ENCODE measurements at places on chromosomes 16 and 17.

DNA sequence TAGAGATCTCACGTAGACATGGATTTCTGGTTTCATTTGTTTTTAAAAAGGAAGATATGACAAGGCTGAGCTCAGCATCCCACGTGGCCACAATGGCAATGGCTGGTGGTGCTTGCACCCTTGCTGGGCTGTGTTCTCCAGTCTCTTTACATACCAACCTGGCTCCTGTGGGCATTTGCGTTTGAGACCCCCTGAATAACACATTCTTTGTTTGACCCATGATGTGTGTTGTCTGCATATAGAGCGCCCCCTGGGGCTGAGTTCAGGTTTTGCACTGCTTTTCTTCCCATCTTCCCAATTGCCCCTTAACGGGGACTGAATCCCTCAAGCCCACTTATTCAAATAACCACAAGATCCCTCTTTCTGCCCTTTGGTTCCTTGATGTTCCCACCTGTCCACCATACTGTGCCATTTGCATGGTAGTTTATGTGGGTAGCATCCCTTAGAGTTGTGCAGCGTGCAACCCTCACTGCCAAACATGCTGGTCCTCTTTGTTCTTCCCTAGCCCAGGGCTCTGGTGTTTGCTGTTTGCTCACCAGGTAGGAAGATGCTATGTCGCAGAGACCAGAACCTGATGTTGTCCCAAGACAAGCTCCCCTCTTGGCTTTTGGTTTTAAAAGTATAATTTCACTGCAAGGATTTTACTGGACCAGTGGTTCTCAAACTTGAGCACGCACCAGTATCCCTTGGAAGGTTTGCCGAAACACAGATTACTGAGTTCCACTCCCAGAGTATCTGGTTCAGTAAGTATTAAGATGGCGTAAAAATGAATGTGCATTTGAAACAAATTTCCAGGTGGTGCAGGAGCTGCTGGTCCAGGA lies 38.5 kb upstream of the NKD1 start:
- DNase-seq, result peak; percentile 40

DNA sequence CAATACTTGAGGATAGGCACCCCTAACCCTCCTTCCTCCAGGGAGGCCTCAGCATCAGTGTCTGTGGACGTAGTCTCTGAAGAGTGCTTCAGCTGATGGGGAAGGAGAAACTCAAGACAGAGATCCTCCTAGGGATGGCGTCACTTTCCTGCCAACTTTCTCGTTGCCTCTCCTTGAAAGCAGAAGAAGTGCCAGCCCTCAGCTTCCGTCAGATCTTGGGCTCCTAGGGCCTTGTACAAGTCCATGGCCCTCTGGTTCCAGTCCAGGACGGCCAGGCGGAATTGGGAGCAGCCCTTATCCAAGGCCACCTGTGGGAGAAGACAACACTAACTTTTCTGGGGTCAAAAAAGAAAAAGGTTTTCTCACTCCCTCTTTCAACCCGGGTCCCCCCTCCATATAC lies 1.3 kb downstream of the SAT2 start:
- no peak for DNase-seq

DNA sequence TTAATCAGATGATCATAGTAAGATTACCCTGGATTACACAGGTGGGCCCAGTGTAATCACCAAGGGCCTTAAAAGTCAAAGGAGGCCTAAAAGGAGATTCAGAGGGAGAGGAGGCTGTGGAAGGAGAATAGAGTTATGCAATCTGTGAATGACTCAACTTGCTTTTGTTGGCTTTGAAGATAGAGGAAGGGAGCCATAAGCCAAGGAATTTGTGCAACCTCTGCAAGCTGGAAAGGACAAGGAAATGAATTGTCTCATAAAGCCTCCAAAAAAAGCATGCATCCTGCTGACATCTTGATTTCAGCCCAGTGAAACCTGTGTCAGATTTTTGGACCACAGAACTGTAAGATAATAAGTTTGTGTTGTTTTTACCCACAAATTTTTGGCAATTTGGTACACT lies 109.6 kb downstream of the CNTNAP4 start:
- no peak for DNase-seq

DNA sequence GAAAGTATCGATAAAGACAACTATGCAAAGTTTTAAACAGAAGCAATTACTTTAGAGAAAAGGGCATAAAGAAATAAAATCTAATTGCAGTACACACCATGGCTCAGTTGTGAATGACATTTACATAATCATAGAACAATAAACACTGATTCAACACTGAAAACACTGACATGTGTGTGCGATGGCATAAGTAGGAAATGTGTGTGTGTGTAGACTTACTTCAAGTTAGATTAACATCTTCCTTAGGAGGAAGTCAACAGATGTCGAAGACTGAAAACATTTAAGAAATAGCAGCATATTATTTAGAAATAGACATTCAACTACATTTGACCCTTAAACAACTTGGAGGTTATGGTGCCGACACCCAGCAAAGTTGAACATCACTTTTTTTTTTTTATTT lies 172.4 kb downstream of the STX8 start:
- no peak for DNase-seq

DNA sequence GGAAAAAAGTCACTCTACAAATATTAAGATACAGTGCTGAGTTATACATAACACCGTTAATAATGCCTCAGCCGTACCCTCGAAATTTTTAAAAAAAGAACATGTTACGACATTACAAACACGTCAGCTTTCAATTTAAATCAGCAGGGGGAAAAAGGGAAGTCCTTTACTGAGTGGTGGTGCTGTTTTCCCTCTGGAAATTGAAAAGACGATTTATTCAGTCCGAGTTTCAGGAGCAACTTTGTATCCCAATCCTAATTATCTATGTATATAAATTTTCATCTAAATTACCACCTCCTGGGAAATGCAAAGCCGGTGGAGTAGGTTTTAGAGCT lies 1.3 kb downstream of the NETO2 start:
- DNase-seq, result no peak

- no peak for DNase-seq
Observed at GRCh38 chr17:6755281-6755680, 565 bp upstream of the XAF1 start.

GRCh38 chr16:351804-352520 lies 561 bp downstream of the AXIN1 start:
- DNase-seq, result no peak

DNA sequence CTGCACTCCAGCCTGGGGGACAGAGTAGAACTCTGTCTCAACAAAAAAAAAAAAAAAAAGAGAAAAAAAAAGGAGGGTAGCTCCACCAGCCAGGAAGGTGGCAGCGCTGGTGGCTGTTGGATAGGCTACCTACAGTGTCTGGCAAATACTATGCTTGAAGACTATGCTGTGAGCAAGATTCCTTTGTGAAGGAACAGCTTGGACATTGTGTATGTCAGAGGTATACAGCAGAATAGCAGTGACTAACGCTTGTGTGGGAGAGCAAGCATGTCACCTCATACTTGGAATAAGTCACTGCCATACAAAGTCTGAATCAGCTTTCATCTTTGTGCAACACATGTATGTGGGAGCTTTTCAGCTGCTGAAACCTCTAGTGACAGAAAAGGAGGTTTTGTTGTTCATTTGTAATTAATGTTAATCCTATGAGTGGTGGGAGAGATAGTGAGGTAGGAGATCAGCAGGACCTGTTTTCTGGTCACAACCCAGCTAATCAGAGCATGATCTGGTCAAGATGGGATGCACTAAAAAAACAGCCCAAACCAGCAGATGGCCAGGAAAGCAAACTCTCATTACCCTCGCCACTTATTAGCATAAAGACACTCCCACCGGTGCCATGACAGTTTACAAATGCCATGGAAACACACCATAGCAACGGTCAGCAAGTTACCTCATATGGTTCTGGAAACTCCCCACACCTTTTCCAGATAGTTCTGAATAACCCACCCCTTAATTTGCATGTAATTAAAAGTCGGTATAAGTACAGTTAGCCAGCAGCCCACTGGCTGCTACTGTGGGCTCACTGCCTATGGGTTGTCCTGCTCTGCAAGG lies 6.8 kb upstream of the ITGAD start:
- DNase-seq, result peak; percentile 54

GRCh38 chr17:48544349-48545021 lies 424 bp downstream of the HOXB2 start:
- DNase-seq, result no peak

GRCh38 chr17:80517641-80518040 lies 27.0 kb upstream of the RPTOR start:
- DNase-seq, result no peak

All from HCT116 (cell line).